Nucleus accumbens (tissue), 56 donors: ENCODE measurements at places on chromosomes 2 and 18.

GRCh38 chr2:2926858-2927175 lies 450.8 kb downstream of the EIPR1 start:
- DNase-seq, result no peak

DNA sequence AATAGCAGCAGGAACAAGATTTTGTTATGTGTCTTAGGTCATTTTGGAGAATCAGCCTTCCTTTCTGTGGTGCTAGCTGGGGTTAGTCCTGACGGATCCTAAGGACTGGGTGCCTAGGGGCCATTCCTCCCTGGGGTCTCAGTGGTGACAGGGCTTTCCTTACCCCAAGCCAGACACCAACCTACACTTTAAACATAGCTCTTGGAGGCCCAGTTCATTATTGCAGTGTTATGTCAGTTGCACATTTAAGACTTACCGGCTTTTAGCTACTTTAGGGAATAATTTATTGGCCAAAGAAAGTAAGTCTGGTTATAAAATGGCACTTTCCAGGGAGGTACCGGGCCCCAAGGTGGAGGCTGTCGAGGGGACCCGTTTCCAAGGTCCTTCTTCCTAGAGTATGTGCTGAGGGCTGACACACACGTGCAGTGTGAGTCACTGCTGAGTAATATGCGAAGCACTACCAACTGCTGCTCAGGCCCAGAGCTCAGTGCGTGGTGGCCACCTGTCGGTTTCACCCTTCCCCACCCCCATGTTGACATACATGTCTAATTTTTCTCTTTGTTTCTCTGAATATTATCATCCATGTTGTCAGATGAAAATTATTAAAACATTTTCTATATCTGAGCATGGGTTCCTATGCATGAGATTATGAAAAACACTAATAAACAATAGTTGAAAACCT lies 37.0 kb upstream of the GRHL1 start:
- DNase-seq, result no peak

GRCh38 chr2:235541016-235541415 lies 47.2 kb downstream of the AGAP1 start:
- no peak for DNase-seq

- DNase-seq, result no peak
Measured at GRCh38 chr2:6073191-6074088, 381.3 kb downstream of the SOX11 start.

DNA sequence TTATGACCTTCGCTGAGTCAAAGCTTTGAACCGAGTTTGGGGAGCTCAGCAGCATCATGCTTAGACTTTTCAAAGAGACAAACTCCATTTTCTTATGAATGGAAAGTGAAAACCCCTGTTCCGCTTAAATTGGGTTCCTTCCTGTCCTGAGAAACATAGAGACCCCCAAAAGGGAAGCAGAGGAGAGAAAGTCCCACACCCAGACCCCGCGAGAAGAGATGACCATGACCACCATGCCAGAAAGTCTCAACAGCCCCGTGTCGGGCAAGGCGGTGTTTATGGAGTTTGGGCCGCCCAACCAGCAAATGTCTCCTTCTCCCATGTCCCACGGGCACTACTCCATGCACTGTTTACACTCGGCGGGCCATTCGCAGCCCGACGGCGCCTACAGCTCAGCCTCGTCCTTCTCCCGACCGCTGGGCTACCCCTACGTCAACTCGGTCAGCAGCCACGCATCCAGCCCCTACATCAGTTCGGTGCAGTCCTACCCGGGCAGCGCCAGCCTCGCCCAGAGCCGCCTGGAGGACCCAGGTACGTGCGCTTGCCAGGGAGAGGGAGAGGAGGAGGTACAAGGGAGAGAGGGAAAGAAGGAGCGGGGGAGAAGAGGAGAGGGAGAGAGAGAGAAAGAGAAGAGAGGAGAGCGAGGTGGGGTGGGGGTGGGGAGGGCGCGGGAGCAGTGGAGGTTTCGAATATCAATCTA lies at the start of gene DLX1:
DLX1 (plus strand) TSS at position 48 of the 700 bp plus-strand sequence; CDS start at position 219, 171 bp downstream.
- DNase-seq, result no peak

DNA sequence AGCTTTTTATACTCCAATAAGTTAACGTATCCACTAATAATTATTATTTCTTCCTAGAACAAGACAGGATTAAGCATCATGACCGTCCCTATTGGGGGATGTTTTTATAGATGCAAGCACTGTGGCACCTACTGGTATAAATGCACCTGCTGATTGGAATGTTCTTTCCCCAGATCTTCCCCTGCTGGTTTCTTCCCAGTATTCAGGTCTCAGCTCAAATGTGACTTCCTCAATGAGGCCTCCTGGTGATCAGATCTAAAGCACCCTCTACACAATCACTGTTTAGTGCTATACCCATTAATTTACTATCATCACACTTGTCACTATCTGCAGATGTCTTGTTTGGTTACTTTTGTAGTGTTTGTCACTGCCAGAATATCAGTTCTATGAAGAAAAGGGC lies 3.9 kb upstream of the TYMS start:
- DNase-seq, result no peak

GRCh38 chr2:26668856-26669750 lies 23.4 kb upstream of the KCNK3 start:
- no peak for DNase-seq

DNA sequence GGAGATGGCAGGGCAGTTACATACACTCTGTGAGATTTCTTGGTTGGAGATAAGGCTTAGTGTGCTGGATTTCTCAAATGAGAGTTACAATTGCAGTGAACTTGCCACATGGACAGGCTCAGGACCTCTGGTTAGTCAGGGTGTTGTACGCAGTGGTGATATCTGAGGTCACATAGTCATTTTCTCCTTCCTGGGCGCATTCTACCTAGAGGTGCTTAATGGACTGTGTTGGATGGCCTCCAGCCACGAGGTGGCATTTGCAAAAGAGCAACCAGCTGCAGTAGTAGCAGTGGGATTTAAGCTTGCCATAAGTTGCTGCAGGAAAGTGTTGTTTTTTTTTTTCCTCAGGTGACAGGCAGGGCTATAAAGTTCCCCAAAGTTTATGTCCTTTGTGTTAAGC lies 173.8 kb upstream of the TMEM200C start:
- no peak for DNase-seq

GRCh38 chr2:33222309-33222708 lies 254.1 kb upstream of the RASGRP3 start:
- DNase-seq, result no peak

DNA sequence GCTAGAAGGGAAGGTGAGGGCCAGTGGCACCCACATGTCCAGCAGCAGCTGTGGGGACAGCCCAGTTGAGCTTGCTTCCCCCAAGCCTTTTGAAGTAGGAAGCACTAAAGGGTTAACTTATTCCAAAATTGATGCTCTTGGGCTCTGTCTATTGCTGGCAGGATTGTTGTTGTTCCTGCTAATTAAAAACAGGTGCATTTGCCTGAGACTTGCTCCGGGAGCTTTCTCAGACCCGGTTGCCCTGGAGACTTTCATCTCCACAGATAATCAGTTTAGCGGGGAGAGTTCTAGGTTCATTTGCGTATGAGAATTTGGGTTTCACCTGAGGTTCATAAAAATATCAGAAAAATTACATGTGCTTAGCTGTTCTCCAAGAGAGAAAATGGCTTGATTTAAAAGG lies 277.3 kb downstream of the LRATD1 start:
- DNase-seq, result no peak

- no peak for DNase-seq
Measured at GRCh38 chr2:42421157-42421485, 60.1 kb upstream of the COX7A2L start.

DNA sequence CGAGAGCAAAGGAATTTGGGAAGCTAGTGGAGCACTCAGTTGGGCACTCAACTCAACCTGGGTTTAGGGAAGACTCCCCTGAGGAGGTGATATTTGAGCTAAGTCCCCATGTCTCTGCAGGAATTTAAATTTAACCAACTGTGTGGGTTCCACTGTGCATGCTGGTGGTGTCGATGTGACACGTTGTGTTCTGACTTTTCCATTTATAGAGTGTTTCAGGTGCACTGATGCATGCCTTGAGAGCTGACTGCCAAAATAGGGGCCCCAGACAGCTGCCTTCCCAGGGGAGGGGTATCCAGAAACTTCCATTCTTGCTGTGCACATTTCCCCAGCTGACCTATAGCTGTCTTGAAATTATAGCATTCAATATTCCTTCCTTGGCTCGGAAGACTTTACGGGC lies 63.7 kb upstream of the BCL2L11 start:
- DNase-seq, result no peak

DNA sequence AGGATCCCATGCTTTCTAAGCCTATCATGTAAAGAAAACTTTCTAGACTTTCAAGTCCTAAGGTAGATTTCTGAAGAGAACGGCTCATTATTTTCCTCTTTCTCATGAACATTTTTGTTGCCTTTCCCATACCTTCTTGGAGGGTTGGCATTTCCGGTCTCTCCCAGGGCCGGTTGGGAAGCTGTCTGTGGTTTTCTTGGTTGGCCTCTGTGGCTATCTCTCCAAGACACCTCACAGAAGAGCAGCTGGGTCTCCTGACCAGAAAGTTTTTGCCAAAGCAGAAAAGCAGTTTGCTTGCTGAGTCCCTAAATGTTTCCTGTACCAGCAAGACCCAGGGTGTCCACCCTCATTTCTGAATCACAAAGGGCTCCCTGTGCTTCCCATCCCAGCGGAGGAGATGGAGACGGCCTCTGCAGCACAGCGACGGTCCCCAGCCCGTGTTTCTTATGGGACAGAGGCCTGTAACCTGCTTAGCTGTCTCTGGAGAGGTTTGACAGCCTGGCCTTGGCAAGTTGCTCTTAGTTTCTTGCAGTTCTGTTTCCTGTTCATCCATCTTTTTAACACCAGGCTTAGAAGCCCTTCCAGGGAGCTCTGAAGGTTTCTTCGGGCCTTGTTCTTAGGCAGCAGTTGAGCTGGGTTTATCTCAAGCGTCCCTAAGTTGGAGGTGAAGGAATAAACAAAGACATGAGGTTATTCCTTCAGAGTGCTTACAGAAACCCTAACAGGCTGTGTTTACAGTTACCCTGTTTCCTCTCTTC lies 39.8 kb downstream of the GREB1 start:
- no peak for DNase-seq

DNA sequence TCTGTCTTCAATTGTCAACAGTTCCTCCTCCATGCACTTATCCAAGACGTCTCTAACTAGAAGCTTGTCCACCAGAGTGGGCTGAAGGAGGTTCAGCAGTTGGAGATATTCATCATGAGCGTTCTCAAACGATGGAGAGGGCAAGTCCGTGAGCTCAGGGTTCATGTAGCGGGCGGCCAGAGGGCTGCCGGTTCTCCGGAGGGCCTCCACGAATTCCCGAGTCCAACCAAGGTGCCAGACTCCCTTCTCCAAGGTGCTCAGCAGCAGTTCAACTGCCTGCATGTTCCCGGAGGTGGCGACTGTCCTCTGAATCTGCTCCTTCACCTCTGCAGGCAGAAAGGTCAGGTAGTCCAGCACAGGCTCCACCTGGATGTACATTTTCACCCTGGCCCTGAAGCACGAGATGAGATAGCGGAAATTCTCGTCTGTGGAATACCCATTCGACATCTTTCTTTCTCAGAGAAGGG lies 590 bp downstream of the IFIH1 start:
- no peak for DNase-seq

GRCh38 chr2:96353606-96354101 lies 18.1 kb downstream of the NCAPH start:
- DNase-seq, result no peak

- DNase-seq, result no peak
Measured at GRCh38 chr2:169741-170140, 94.1 kb downstream of the SH3YL1 start.

- no peak for DNase-seq
Measured at GRCh38 chr2:98379311-98380202, 33.3 kb downstream of the CNGA3 start.

DNA sequence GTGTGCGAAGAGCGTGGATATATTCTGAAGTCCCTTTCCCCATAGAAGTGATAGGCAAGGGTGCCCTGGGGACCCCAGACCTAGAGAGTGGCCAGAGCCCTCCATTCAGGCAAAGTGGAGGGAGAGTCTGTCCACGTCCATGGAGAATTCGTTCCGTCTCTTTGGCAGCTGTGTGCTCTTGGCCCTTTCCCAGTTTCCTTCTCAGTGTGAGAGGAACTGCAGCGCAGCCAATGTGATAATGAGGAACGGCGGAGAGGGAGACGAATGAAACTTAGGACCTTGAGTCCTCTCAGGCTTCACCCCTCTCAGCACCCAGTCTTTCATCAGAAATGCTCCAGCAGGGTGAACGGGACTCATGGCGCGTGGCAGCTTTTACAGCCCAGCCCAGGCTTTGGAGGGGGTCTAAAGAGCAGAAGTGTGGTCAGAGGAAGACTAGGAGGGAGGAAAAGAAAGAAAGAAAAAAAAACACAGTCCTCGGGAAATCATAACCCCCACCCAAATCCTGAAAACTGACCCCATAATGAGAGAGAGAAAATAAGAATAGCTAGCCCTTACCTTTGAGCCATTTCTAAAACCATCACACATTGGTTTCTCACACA lies 95.0 kb upstream of the RIOK3 start:
- peak; percentile 8 for DNase-seq

GRCh38 chr2:200225951-200226350 lies 80.5 kb upstream of the SPATS2L start:
- no peak for DNase-seq

DNA sequence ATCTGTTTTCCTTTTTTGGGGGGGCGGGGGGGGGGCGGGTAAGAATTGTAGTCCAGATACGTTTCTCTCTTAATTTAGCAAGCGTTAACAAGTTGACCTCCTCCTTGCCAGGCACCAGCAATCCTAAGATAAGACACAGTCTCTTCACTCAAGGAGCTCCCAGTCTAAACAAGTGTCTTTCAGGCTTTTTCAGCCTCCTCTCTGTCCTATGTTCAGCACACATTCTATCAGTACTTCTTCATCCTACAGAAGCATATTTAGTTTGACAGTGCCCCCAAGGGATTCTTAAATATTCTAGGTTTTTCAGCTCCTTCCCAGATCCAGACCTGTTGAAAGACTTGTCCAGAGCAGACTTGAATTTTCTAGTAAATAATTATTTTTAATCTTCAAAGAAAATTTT lies 2.7 kb downstream of the PPP1CB start:
- no peak for DNase-seq

DNA sequence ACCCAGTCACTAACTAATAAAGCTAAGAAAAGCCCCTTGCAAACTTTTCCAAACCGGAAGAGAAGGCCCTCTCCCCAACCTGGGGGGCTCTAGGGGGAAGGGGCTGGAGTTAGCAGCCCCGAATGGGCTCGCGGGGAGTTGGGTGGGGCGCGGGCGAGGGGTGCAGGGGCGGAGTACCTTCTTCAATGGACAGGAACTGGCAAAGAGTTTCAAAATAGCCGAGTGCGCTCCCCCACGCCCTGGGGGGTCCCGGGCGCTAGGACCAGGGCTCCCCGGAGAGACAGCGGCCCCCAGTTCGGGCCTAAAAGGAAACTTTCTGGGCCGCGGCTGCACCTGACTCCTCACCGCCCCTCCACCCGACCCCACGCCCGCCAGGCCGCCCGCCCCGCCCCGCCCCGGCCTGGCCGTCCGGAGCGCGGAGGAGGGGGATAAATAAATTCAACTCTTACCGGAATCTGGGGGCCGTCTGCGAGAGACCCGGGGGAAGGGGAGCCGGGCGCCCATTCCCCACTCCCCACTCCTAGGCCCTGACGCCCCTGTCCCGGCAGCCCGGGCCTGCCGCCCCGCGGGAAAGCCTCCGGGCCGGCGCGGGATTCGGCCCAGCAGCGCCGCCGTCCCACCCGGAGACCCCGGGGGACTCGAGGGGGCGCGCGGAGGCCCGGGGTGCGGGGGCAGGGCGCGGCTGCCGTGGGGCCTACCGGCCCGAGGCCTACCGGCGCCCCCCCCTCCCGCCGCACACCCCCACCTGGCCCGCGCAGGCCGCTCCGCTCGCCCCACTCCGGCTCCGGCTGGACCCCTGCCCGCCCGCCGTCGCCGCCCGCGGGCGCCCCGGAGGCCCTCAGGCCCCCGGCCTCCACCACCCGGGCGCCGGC lies 868 bp downstream of the INO80D start:
- no peak for DNase-seq

GRCh38 chr18:26941584-26941983 lies 76.1 kb upstream of the AQP4 start:
- no peak for DNase-seq

- no peak for DNase-seq
Measured at GRCh38 chr2:11866358-11867335, 120.2 kb downstream of the LPIN1 start.
